ENCODE measurements at places on chromosomes 11 and 22.
A peak's percentile ranks its signal among the peaks of the same experiment; 100 is the strongest.

- no peak for DNase-seq
Measured at GRCh38 chr22:20430101-20430719, 7.4 kb downstream of the SCARF2 start.

DNA sequence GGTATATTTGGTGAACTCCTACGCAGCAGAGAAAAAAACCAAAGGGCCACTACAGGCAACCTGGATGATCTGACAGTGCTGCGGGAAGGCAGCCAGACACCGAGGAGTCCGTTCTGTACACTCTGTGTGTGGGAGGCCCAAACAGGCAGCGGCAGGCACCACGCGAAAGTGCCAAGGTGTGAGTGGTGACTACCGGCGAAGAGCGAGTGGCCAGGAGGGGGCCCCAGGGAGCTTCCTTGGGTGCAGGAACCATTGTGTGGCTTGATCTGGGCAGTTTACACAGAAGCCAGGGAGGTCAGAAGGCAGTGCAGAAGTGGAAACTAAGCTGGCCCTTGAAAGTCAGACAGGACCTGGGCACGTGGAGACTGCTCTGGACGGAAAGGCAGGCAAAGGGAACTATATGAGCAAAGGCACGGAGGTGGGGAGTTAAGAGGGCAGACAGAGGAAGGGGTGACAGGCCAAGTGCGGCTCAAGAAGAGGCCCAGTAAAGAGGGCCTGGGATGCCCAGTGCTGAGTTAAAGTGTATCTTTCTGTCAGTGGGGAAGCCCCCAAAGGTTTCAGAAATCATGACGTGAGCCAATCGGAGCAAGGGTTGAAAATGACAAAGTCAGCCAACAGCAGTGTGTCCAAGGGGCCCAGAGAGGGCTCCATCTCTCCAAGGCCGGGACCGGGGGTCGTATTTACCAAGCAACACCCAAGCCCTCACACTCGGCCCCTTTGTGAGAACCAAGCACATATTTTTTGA lies 10.6 kb downstream of the TMEM184B start:
- DNase-seq: no peak

DNA sequence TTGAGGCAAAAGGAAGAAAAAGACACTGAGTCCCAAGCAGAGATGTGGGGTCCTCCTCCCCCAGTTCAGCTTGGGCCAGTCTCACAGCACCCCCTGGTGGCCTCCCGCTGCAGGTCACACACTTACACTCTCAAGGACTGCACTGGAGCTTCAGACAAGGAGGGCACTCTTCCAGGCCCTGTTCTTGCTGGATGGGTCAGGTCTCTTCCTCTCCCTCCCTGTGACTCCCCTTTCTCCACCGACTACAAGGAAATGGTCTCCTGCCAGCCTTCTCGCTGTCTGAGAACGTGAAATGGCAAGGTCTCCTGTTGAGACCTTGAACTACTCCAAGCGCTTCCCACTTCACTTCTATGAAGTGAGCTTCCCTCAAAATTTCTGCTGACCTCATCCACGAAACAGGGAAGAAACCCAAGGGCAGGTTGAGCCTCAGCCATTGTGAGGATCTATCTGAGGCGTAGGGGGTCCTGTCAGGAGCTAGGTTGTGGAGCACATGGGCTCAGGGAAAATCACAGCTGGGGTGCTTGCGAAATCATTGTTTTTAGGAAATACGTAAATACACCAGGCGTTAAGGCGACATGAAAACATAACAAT lies 11.2 kb upstream of the IGLL1 start:
- peak; percentile 32 for DNase-seq

DNA sequence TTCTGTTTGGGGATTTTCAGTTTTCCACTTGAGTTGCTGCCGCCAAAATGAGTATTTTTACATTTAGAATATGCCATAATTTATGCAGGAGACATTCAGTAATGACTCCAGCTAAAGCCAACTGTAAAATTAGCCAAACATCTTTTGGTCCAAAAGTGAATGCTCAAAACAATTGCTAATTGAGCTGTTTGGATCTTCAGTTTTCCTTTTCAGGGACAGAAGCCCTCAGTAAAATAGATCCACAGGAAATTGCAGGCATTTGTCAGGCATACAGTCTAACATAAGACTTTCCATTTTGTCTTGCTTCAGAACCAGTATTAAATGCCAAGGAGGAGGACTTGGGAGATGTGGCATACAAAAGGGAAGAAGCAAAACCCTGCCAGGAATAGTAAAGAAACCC lies 524.8 kb upstream of the API5 start:
- no peak for DNase-seq

DNA sequence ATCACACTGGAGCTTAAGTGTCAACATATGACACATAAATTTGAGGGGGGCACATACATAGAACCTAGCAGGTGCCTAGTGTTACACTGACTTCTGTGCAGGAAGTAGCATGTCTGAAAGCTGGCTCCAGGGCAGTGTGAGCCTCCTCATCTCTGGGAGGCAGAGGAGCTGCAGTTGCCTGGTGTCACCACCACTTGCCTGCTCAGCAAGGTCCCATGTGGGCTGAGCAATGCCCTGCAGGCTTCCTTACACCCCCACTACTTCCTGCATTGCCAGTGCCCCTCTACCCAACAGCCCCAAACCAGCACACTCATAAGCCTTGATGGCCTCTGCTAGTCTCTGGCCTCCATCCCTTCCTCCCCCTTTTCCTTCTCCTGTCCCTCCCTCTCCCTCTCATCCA lies 165.8 kb downstream of the BUD13 start:
- no peak for DNase-seq

GRCh38 chr22:32852395-32853251 lies 51.1 kb downstream of the TIMP3 start:
- DNase-seq: no peak

GRCh38 chr11:18615628-18616392 lies 16.2 kb downstream of the MISFA start:
- DNase-seq: no peak

- no peak for DNase-seq
Measured at GRCh38 chr11:3815845-3816244, 7.5 kb downstream of the PGAP2 start.

DNA sequence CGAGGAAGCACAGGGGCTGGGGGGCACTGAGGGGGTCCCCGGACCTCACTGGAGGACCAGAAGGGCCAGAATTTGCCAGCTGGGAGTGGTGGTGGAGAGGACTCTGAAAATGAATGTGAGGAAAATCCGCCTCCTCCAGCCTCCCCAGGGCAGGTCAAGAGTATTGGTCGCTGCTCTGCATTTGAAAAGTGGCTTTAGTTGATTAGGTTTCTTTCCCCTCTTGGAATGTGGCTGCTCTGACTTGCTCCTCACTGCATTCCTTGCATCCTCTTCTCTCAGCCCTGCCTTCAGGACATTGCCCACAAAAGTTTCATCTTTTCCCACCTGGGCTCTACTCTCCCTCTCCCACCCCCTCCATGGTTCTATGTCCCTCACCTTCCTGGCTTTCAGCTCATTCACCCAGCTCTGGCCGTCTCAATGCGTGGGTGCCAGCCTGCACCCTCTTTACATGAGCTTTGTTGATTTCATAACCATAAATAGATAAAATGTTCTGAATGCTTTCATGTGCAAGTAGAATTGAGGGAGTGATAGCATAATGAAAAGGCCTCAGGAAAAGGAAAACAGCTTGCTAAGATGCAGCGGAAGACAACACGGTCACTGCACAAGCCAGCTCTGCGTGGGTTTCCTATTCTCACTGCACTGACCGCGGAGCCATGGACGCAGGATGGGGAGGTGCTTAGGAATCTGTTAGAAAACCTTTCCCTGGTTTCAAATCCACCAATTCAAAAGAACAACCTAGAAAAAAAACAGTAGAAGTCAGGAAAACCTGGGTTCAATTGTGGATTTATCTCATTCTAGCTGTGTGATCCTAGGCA lies 6.5 kb upstream of the NPAS4 start:
- DNase-seq: no peak

DNA sequence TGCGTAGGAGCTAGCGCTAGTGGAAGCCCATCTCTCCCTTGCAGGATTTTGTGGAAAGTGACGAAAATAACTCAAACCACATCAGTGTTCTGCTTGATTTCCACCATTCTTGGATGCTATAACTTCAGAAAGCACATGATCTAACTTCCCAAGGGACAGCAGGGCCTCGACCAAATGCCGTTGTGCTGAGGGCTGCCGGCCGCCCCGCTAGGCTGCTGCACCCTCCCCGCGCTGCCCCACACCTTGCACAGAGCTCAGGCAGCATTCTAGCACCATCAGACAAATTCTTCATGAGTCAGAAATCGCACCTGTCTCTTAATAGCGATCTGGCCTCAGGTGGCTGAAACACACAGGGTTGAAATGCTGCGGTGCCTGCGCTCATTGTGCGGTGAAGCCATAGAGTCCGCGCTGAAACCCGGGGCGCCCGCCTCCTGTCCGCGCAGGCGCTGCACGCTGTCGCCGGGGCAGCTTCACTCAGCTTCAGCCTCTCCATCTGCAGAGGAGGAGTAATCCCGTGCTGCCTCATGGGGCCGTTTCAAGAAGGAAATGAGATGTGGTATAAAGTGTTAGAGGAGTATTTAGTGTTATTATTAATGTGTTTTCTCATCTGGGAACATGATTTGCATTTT lies 59.2 kb upstream of the B3GAT1 start:
- no peak for DNase-seq

DNA sequence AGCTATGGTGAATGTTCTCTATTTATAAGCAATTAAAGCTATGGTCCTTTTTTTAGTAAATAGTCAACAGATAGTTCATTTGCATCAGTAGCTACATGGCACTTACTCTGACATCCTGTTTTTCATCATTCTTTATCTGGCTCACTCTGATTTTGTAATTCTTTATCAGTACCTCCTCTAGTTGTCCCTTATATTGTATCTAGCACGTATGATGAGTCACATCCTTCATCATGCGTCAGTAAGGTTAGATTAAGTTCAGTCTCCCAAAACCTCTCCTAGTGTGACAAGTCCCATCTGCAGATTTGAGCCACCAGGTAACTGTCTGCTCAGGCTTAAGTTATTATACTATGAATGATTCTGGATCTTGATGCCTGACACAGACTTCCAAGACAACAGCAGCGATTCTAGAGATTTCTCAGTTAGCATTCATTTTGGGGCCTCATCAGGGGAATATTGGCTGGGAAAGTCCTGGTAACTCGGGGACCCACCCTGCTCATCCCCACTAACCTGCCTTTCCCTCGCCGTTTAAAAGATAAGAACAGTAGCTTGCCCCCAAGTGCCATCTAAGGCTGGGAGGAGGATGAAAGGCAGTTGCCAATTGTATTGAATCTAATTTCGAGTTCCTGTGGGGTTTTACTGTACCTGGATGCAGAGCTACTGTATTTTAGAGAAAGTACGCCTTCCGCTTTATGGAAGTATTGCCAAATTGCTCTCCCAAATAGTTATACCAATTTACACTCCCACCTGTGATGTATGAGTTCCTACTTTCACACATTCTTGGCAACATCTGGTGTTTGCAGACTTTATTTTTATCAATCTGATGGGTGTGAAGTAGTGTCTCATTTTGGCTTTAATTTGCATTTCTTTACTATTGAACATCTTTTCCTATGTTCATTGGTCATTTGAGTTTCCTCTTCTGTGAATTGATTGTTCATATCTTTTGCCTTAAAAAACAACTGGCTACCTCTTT lies 55.9 kb downstream of the ZC3H12C start:
- DNase-seq: no peak

- DNase-seq: no peak
Measured at GRCh38 chr11:61684870-61685616, 4.9 kb downstream of the DAGLA start.

DNA sequence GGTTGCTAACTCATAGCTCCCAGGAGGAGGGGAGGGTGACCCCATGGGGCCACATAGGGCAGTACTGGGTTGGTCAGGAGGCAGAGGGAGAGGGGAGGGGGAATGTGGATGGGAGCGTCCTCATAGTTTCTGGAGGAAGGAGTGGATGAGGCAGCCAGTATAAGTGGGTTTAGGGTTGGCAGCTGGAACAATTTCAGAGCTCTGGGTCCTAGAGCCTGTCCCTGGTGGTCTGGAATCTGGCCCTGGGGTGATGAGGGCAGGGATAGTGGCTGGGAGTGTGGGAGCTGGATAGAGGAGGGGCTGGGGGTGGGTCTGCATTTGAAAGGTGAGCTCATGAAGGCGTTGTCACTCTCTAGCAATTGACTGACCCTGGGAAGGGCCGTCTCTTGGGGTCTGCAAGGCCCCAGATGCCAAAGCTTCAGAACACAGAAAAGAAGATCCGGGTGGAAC lies 5.3 kb upstream of the MRGPRG start:
- DNase-seq: no peak

DNA sequence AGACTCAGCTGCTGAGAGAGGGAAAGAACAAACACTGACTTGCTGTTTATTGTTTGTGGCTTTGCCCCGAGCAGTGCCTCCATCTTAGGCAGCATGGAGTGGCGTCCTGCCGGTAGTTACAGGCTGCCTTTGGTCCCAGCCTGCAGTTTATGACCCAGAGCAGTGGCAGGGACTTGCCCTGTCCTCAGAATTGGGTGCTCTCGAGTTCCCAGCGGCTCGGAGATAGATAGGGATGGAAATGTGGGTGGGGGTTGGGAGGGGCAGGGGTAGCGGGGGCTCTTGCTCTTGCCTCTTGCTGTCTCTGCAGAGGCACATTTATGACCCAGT lies 3.1 kb downstream of the ALX4 start:
- DNase-seq: no peak

DNA sequence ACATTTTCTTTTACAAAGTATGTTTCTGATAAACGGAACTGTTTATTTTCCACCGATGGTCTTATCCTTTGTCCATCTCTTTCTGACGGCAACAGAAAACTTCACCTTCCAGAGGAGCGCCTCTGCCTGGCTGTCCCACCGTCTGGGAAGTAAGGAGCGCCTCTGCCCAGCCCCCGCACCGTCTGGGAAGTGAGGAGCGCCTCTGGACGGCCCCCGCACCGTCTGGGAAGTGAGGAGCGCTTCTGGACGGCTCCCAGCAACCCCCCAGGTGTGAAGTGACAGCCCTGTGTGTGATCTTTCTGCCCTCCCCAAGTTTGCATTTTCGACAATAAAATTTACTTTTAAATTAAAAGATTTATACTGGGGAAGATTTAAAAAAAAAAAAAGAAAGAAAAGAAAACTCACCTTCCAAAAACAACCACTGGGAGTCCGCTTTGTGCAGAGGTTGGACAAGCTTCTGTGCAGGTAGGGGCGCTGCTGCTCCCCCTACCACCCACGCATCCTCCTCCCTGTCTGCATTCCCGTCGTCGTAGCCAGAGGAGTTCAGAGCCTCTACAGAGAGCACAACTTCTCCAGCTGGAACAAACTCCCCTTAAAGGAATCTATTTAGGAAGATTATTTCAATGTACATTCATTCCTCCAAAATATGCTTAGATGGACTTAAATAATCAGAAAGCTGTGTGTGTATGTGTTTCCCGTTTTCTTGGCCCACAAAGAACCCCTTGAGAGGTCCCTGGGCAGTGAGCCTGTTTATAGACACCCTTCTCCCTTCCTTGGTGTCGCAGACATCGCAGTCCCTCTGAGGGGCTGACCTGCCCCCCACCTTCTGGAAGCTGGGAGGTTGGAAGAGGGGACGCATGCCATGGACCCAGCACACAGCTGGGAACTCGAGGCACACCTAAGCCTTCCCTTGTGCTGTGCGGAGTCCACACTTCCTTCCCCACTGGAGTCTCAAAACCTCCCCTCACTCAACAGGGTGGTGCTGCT lies 849 bp upstream of the APOBEC3B start:
- no peak for DNase-seq

- DNase-seq: no peak
Measured at GRCh38 chr11:70504246-70505020, 106.1 kb downstream of the CTTN start.

DNA sequence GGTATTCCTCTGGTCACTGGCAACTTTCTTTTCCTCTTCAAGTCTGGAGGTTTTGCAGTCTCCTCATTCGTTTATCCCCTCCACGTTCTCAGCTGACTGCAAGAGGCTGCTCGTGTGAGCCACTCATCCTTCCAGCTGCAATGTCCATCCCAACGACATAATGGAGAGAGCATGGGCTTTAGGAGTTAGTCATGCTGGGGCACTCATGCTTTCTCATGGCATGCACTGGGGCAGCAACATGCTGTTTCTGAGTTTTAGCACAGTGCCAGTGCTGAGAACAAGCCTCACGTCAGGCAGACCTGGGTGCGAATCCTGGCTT lies 7.1 kb downstream of the DCPS start:
- DNase-seq: no peak

All from activated naive CD4-positive, alpha-beta T cell (primary cell).